ENCODE measurements at places on chromosomes 3 and 15. TPM values are rescaled to one million over a fixed set of nuclear protein-coding genes. Genes with fewer than 3 reads are reported as not detected.

DNA sequence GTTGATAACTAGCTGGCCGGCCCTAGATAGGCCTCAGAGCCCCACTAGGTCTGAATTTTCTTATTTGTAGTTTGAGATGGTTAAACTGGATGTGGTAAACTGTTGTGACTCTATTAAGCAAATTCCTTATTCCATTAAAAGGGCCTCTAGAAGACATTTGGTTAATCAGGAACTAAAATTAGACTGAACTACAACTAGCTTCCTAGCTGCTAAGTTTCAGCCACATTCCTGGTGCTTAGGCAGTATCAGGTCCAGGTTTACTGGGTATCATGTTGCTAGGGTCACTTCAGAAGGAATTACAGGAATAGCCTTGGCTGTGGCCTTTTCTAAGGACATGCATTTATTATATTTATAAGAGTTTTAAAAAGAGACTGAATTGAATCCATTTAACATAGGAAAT, 136.3 kb downstream of the PLD1 start:
- H3K36me3 ChIP-seq = no peaks in the 10 kb centered on the region
- peak overlapping the region; percentile 34 for H3K27ac ChIP-seq
- H3K4me1 ChIP-seq = no peaks in the 10 kb centered on the region
- no peak for DNase-seq
- H3K27me3 ChIP-seq = no peaks in the 10 kb centered on the region

Gene FYTTD1
- polyA plus RNA-seq = 17.8 TPM

- DNase-seq = peak; percentile 4
- no peak overlapping the region for H3K27ac ChIP-seq
- no peak overlapping the region for H3K4me3 ChIP-seq
- H3K36me3 ChIP-seq = peaks cover 9% of the 10 kb centered on the region
- H3K4me1 ChIP-seq = no peaks in the 10 kb centered on the region
Measured at GRCh38 chr15:61893146-61893545, 167.1 kb downstream of the VPS13C start.

DNA sequence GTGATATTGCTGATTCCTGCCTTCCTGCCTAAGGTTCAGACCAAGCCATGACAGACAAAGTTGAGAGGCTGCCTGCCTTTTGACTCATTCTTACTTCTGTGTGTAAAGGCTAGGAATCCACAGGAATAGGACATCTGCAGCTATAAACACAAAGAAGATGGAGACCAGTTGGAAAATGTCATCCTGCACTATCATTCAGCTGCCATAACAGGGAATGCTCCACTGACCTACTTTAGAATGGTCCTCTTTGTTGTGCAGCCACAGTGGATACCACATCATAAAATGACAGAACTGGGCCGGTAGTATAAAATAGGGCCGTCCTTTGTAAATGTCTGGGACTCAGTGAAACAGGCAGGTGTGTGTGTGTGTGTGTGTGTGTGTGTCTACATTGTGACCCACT, 75.1 kb downstream of the STAC start:
- H3K4me3 ChIP-seq = no peak overlapping the region
- no peak overlapping the region for H3K27ac ChIP-seq
- no peaks in the 10 kb centered on the region for H3K27me3 ChIP-seq
- peak; percentile 8 for DNase-seq
- H3K4me1 ChIP-seq = no peaks in the 10 kb centered on the region
- no peaks in the 10 kb centered on the region for H3K36me3 ChIP-seq

- peaks cover 7% of the 10 kb centered on the region for H3K36me3 ChIP-seq
- peak; percentile 20 for DNase-seq
- peak overlapping the region; percentile 94 for H3K27ac ChIP-seq
Measured at GRCh38 chr3:141738891-141739363, 829 bp downstream of the RNF7 start.

GRCh38 chr15:45523166-45523460, 558 bp upstream of the SLC30A4 start:
- H3K4me1 ChIP-seq = peaks cover 6% of the 10 kb centered on the region
- peak overlapping the region; percentile 63 for H3K4me3 ChIP-seq
- H3K27me3 ChIP-seq = no peaks in the 10 kb centered on the region
- no peaks in the 10 kb centered on the region for H3K36me3 ChIP-seq
- H3K27ac ChIP-seq = peak overlapping the region; percentile 88

DNA sequence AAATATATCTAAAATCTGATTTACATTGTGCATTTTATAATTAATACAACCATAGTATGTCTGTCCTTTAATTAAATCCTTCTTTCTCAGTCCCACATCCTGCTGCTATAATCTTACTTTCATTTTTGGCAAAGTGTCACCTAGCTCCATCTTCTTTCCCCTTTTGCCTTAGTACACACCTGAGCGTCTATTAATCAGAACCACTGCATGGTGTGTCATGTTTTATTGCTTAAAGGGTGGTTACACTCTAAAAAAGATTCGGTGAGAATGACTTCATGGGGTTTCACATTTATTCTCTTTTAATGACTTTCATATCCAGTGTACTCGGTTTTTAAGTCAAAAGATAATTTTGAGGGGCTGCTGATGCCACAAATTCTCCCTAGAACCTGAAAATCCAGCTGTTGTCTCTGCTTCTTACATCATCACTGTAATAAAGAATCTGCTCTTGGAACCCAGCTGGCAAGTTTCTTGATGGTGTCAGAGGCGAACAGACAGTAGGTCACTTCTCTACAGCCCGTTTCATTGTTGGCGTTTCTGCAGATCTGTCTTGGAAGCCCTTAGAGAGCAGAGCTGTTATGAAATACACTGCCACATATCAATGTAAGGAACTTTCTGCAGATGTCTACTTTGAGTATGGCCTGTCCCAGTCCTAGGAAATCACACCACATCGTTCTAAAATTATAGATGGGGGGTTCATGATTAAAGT, 99.7 kb downstream of the TIGIT start:
- H3K4me1 ChIP-seq = no peaks in the 10 kb centered on the region
- no peak overlapping the region for H3K4me3 ChIP-seq
- no peaks in the 10 kb centered on the region for H3K27me3 ChIP-seq
- H3K36me3 ChIP-seq = peaks cover 2% of the 10 kb centered on the region

GRCh38 chr3:10335190-10335738, 14.4 kb upstream of the SEC13 start:
- H3K4me1 ChIP-seq = no peaks in the 10 kb centered on the region
- no peaks in the 10 kb centered on the region for H3K27me3 ChIP-seq
- no peak for DNase-seq
- H3K4me3 ChIP-seq = no peak overlapping the region

Gene ECT2
- polyA plus RNA-seq = 6.0 TPM

GRCh38 chr3:17023006-17023664, 138.4 kb downstream of the PLCL2 start:
- peaks cover 6% of the 10 kb centered on the region for H3K4me1 ChIP-seq
- no peak for DNase-seq
- H3K4me3 ChIP-seq = no peak overlapping the region
- H3K27me3 ChIP-seq = no peaks in the 10 kb centered on the region
- peak overlapping the region; percentile 33 for H3K27ac ChIP-seq
- no peaks in the 10 kb centered on the region for H3K36me3 ChIP-seq

DNA sequence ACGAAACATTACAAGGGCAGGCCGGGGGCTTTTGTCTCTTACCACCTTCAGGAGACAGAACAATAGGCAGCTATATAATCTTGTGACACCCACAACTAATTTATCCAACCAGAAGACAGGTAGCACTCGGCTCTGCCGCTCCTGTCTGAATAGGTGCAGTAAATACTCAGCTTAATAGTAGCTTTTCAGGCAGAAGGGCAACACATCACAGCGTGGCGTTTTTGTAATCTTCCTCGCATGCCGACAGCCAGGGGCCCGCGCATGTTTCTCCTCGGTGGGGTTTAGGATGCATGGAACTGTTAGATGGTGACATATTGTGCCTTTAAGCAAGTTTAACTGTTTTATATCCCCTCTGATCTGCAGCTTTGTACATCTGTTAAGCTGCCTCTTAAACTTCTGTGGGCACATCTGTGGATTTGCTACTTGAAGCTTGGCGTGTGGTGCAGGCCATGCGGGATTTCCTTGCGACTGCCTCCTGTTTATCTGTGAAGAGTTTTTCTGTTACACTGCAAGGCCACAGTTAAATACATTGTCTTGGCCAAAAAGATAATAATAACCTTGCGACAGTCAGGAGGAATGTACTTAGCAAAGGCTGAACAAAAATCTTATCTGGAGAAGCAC, 123.2 kb upstream of the BNIP2 start:
- H3K27ac ChIP-seq = no peak overlapping the region
- H3K27me3 ChIP-seq = peaks cover 5% of the 10 kb centered on the region
- no peaks in the 10 kb centered on the region for H3K36me3 ChIP-seq
- H3K4me3 ChIP-seq = no peak overlapping the region

DNA sequence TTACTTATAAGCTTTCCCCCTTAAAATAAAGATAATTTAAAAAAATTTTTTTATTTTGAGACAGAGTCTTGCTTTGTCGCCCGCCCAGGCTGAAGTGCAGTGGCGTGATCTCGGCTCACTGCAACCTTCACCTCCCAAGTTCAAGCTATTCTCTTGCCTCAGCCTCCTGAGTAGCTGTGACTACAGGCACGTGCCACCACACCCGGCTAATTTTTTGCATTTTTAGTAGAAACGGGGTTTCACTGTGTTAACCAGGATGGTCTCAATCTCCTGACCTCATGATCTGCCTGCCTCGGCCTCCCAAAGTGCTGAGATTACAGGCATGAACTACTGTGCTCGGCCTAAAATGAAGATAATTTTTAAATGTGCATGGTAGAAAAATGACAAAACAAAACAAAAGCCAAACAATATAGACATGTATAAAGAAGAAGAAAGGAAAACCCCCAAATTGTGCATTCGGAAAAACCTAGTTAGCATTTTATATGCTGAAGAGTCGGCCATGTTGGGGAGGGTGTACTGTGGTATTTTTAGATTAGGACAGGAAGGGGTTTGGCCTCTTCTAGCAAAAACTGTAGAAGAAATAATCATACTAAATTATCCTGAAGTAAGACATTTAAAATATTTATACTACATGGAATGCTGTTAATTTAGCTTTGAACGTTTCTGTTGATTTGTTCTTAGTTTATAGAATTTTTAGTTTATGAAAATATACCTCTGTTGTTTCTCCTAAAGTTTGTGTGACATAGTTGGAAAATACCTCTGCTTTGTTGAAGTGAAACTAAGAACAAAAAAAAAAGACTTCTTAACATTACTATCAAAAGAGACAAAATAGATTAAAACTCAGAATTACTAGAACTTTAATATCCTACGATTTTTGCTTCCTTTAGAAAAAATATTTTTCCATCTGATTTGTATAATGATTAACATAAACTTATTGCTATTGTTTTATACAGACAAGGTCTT, 7.4 kb downstream of the APPL1 start:
- DNase-seq = no peak
- no peaks in the 10 kb centered on the region for H3K27me3 ChIP-seq
- no peak overlapping the region for H3K27ac ChIP-seq

Gene DUOXA2
- polyA plus RNA-seq = 0.98 TPM

Gene NEK10
- 3.5 TPM for polyA plus RNA-seq

DNA sequence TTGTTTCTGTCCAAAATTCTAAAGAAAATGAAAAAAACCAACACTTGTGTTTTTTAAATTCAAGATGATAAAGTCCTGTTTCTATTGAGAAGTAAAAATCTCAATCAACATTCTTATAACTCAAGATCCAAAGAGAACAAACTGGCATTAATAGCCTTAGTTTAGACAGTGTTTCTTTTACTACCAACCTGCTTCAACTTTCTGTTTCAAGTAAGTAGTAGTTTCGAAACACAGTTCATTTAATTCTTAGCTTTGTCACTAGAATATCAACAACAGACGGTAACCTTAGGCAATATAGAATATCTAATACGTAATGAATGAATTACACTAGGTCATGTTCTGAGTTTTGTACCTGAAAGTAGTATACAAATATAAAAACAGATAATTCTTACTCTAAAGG, 23.7 kb downstream of the CIP2A start:
- H3K4me1 ChIP-seq = no peaks in the 10 kb centered on the region
- H3K36me3 ChIP-seq = peaks cover 8% of the 10 kb centered on the region

GRCh38 chr3:46154311-46154710, 53.8 kb downstream of the CCR1 start:
- H3K4me3 ChIP-seq = no peak overlapping the region
- no peak overlapping the region for H3K27ac ChIP-seq
- DNase-seq = no peak
- H3K4me1 ChIP-seq = no peaks in the 10 kb centered on the region
- H3K36me3 ChIP-seq = no peaks in the 10 kb centered on the region

DNA sequence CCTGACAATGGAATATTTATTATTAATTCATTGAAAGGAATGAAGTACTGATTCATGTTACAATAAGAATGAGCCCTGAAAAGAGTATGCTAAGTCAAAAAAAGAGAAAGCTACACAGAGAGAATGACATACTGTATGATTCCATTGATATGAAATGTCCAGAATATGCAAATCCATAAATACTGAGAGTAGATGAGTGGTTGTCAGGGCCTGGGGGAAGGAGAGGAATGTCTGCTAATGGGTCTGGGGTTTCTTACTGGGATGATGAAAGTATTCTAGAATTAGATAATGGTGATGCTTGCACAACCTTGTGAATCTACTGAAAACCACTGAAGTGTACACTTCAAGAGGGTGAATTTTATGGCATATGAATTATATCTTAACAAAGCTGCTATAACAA, 79.9 kb upstream of the HACD2 start:
- no peak overlapping the region for H3K4me3 ChIP-seq
- H3K36me3 ChIP-seq = no peaks in the 10 kb centered on the region
- H3K4me1 ChIP-seq = peaks cover 16% of the 10 kb centered on the region
- H3K27me3 ChIP-seq = no peaks in the 10 kb centered on the region

- H3K27me3 ChIP-seq = no peaks in the 10 kb centered on the region
- no peak overlapping the region for H3K27ac ChIP-seq
- DNase-seq = no peak
- H3K4me1 ChIP-seq = no peaks in the 10 kb centered on the region
- no peaks in the 10 kb centered on the region for H3K36me3 ChIP-seq
- H3K4me3 ChIP-seq = no peak overlapping the region
Measured at GRCh38 chr3:38985581-38985980, 66.2 kb downstream of the SCN11A start.

Gene CILP
- polyA plus RNA-seq = 0.43 TPM

Gene RASGRF1
- 10.9 TPM for polyA plus RNA-seq

Gene ISL2
- polyA plus RNA-seq = 0.38 TPM

Gene CCDC14
- polyA plus RNA-seq = 37.7 TPM

DNA sequence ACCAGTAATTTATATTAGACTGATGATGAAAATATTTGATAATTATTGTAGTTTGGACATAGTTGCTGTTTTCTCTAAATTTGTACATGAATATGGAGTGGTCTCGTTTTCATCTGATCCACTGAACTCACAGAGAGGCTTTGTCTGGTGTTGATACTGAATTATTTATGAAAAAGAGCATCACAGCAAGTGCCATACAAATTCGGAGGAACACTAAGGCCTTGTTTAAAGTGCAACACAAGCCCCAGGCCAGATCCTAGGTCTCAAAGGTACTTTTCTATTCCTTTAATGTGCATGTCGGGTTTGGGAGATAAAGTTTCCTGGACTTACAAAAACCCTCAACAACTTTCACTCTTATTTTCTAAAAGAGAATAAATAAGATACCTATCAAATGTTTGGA, 796.8 kb upstream of the EPHA6 start:
- no peaks in the 10 kb centered on the region for H3K27me3 ChIP-seq
- no peaks in the 10 kb centered on the region for H3K4me1 ChIP-seq
- H3K4me3 ChIP-seq = no peak overlapping the region
- no peak overlapping the region for H3K27ac ChIP-seq

Gene ZPLD1
- polyA plus RNA-seq = 0.05 TPM

- no peaks in the 10 kb centered on the region for H3K36me3 ChIP-seq
- no peak overlapping the region for H3K27ac ChIP-seq
- H3K4me3 ChIP-seq = no peak overlapping the region
- peak; percentile 76 for DNase-seq
Measured at GRCh38 chr3:96863129-96863740, 48.8 kb downstream of the EPHA6 start.

Gene SPRED1
- polyA plus RNA-seq = 12.7 TPM

All from lung (tissue), 17 donors.